NCI-H460 (cell line): ENCODE measurements at places on chromosomes 7 and 10. TPM values are rescaled to one million over a fixed set of nuclear protein-coding genes. Genes with fewer than 3 reads are reported as not detected.

DNA sequence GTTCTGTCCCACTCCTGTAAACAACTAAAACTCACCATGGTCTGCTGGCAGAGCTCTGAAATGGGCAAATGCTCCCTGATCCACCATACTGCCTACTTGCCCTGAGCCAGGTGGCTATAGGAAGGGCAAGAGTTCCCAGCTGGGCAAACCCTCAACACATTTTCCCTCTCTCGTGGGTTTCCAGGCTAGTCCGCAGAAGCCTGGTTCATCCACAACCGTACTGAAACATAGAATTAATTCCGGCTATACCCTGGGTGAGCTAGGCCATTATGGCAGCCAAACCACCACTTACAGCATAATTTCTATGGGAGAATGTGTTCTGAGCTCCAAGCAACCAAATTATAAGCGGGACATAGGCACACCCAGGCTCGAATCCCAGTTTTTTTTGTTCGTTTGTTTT lies 20.1 kb upstream of the DDIT4 start:
- no peak for DNase-seq

DNA sequence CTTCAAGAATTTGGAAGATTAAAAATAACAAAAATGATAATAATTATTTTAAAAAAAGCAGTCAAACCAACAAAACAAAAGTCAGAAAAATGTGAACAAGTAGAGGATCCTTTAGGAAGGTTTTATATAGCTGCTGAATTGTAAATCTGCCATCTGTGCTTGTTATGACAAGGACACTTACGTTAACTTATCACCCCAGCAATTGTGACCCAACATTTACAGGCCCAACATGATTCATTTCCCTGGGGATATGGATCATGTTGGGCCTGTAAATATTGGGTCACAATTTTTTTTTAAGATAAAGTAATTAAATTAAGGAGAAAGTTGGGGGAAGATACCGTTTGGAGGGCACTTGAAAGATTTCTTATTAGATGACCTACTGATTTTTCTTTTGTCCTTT lies 261.4 kb upstream of the HABP2 start:
- no peak for DNase-seq

GRCh38 chr10:88343761-88344484 lies 239.2 kb downstream of the RNLS start:
- DNase-seq, result no peak

DNA sequence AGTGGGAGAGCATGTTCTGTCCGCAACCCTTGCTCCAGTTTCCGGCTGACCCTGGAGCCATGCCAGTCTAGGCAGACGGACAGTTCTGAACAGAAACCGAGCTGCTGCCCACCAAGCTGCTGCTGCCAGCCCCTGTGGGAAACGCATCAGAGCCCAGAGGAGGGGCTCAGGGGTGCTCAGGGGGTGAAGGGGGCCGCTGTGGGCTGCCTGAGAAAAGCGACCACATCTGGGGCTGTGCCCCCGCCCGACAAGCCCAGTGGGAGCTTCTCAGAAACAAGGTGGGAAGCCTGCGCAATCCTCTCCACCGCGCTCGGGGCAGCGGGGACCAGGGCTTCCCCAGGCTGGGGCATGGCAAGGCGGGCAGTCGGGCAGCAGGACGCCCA lies 38.8 kb upstream of the CFAP46 start:
- DNase-seq, result no peak

DNA sequence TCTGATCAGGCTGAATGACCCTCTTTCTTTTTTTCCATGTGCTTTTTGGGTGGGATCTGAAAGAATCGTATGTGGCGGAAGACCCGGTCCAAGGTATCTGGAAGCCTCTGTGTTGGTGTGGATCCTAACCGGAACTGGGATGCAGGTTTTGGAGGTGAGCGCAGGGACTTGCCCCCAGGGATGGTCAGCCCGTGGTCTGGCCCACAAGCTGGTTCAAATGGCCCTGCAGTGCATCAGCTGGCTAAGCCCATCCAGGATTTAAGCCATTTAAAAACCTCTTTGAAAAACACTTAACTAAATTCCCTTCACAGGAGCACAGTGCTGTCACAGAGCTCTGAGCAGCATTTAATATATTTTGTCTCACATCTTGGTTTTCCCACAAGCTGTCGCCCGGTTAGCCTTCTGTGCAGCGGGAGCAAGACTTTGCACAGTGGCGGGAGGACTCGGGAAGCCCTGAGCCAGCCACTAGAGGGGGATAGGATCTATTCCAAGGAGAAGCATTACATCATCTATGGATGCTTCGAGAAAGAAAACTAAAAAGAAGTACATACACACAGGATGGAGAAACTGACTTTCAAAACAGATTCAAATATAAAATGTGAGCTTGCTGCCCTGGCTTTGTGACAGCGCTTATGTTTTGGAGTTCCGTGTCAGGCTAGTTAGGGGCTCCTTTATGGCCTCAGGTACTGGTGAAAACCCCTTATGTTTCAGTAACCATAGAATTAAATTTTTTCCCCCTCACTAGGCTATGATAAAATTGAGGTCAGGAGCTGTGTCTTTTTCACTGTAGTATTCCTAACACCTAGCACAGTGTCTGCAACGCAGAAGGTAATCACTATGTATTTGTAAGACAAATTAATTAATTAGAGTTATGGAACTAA lies 11.3 kb downstream of the CPA2 start:
- DNase-seq, result peak; percentile 43

DNA sequence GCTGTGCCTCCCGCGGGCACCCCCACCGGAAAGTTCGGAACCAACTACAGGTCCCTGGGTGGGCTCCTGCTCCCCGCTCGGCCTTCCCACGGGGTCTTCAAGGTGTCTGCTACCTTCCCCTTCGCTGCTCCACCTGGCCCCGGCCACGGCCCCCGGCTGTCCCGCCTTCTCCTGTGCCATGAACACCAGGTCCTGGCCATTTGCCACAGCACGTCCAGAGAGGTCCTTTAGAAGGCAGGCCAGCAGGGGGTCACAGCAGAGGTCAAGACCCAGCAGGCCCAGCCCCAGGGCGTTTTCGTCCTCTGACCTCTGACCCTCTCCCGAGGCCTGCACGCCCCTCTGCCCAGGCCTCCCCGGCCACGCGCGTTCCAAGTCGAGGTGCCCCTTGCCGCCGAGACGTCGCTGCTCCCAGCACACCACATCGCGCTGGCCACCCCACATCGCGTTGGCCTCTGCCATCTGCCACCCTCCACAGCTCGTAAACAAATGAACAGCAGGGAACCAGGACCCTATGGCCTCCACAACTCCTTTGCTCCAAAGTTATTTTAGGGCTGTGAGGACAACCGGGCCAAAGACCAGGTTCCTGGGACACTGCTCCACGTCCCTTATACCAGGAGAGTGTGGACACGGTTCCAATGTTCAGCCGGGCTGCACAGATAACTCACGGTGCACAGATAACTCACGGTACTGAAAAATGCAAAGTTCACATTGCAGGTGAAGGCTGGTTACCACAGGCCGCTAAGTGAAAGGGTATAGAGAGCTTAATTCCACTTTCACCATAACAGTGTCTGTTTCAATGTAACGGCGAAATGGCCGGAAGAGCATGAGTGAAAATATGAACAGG lies 74.3 kb downstream of the CFAP46 start:
- no peak for DNase-seq

GRCh38 chr10:19333631-19334030 lies 285.0 kb downstream of the MALRD1 start:
- DNase-seq, result no peak

GRCh38 chr7:92336662-92337340 lies 91.0 kb downstream of the ANKIB1 start:
- DNase-seq, result no peak

DNA sequence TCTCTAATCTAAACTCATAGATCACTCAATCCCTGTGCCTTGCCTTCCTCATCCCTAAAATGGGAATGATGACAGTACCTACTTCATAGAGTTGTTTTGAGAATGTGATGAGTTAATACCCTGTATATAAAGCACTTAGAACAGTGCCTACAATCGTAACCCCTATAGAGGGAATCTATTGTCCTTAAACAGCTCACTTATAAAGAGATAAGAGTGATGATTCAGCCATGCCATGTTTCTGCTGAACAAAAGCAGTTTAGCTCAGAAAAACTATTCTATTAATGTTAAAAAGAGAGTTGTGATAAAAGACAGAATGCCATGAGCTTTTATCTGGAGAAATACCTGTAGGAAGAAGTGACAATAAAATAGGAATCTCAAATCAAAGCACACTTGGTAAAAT lies 63.6 kb downstream of the CUBN start:
- no peak for DNase-seq

DNA sequence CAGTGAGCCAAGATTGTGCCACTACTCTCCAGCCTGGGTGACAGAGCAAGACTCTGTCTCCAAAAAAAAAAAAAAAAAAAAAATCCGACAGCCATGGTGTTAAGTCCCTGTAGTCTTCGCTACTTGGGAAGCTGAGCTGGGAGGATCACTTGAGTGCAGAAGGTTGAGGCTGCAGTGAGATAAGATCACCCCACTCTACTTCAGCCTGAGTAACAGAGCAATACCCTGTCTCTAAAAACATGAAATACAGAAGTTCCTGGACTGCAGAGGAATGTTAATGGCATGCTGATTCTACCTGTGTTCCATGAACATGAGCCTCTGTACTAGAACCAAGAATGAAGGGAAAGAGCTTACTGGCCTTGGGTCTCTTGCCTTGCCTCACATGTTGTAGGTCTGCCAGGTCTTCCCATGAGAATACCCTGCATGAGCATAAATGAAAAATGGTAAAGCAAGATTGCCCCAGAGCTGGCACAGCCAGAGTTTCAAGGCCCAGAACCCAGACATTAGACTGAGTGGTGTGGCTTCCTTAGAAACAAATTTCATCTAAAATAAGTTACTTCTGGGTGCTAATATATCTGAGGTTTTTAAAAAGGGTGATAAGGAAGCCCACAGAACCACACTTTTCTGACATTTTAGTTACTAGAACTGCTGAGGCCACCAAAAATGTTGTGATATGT lies 8.6 kb downstream of the YAE1 start:
- no peak for DNase-seq

GRCh38 chr7:152594801-152595200 lies 81.1 kb downstream of the XRCC2 start:
- no peak for DNase-seq

GRCh38 chr10:80477-81105 lies 31.5 kb upstream of the TUBB8 start:
- no peak for DNase-seq

GRCh38 chr10:57955076-57955475 lies 312.6 kb downstream of the IPMK start:
- DNase-seq, result no peak

DNA sequence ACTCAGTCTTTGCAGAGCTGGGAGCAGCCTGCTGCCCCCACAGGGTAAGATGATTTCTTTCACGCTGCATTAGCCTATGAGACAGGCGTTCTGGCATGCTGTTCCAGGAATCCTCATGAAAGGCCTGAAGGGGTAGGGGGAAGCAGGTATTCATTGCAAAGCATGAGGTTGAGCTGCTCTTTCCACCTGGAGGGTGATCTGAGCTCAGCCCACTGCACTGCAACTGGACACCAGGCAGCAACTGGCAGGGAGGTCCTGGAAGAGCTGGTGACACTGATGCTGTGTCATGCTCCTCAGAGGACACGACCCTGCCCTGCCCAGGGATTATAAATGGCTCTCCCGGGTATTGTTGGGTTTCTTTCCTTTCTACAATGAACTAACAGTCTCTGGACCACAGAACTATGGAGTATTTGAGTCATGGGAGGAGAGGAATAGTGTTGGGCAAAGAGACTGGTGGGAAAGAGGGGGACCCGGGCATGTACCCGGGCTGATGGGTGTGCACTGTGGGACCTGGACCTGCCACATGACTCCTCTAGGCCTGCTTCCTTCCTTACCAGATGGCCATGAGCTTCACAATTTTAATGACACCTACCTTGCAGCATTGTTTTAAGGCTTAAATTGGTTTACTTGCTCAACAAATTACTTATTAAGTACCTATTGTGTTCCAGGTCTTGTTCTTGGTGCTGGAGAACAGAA lies 24.3 kb downstream of the SLC25A28 start:
- DNase-seq, result no peak

DNA sequence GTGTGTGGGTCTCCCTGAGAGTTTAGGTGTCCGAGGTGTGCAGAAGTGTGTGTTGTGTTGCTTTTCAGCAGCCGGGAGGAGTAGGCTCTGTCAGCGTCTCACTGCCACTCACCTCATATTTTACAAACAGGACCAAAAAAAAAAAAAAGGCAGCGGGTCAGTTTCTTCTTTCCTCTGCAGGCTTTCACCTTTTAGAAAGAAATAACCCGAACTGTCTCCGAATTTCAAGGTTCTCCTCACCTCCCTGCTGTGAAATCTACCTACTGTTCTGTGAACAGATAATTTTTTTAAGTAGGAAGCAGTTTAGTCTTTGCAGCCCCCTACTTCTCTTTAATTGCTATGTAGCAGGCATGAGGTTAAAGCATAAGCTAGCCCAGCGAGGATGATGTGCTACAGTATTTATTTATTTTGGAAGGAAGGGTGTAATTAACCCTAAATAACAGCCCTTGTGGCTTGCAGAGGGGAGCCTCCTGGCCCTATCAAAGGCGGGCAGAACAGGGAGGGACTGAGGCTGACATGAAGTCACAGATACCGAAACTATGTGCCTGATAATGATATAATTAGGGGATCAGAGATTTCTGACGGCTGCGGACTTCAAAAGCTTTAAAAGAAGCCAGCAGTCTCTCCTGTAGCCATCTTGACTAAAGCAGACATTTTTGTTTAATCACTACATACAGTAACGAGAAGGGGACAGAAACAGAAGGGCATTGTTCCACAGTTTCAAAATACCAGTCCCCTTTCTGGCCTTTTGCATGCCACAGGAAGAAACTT lies 1.6 kb downstream of the BAMBI start:
- no peak for DNase-seq

GRCh38 chr10:90306187-90306586 lies 551.7 kb downstream of the HTR7 start:
- DNase-seq, result no peak

The FZD8 gene
- 16.5 and 19.6 TPM in 2 replicates for total RNA-seq

The CCDC172 gene
- total RNA-seq, result not detected in 2 replicates

The H2BK1 gene
- total RNA-seq, result not detected in 2 replicates

The FAM237B gene
- not detected in 2 replicates for total RNA-seq

The C10orf67 gene
- 0.09 TPM in 1 of 2 replicates, not detected in the other for total RNA-seq

The BAIAP2L1 gene
- total RNA-seq, result 29.9 and 31.5 TPM in 2 replicates

The CUL2 gene
- total RNA-seq, result 15.9 and 23.2 TPM in 2 replicates

The GSTO2 gene
- 75.4 and 86.5 TPM in 2 replicates for total RNA-seq
